Glutamatergic neuron (in vitro differentiated cells): ENCODE measurements at places on chromosomes 16 and 17.
A peak's percentile ranks its signal among the peaks of the same experiment; 100 is the strongest.

GRCh38 chr16:71552698-71553503, 24.0 kb downstream of the TAT start:
- DNase-seq, result no peak

- DNase-seq, result no peak
Measured at GRCh38 chr17:17692353-17693252, 11.3 kb downstream of the RAI1 start.

GRCh38 chr17:63490329-63490728, 13.5 kb downstream of the ACE start:
- DNase-seq, result no peak

GRCh38 chr16:22023505-22023904, 15.6 kb downstream of the MOSMO start:
- no peak for DNase-seq

- no peak for DNase-seq
Measured at GRCh38 chr16:30761427-30761927, 385 bp downstream of the CFAP119 start.

- no peak for DNase-seq
Measured at GRCh38 chr16:13630374-13630773, 289.6 kb upstream of the ERCC4 start.

DNA sequence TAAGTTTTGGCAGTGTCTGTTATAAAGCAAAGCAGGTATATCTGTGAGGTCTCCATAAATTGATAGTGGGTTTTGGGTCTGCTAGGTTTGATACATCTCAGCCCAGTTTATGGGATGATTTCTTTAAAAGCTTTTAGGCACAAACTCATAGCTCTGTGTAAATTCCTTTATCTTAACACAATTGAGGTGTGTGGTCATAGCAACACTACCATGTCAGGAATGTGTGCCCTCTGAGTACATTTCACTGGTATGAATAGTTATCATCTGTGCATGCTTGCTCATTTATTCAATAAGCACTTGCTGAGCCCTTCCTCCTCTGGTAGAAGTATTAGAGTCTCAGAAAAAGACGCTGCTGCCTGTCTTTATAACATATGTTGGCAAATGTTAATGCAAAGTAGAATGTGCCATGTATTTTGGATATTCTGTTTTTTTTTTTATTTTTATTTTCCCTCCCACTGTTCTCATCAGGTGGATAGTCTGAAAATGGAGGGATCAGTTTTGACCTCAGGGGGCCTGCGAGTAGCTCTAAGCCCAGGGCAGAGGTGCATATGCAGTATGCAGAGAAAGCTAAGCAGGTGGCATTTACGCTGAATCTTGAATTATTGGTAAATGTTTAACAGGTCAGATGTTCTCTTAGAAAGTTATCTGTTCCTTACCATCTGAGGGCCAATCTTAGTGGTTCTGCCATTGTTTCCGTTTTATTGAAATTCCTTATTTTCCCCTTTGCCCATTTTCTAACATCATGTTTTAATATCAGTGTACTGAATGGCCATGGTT, 90.7 kb downstream of the WNT3 start:
- DNase-seq, result no peak

DNA sequence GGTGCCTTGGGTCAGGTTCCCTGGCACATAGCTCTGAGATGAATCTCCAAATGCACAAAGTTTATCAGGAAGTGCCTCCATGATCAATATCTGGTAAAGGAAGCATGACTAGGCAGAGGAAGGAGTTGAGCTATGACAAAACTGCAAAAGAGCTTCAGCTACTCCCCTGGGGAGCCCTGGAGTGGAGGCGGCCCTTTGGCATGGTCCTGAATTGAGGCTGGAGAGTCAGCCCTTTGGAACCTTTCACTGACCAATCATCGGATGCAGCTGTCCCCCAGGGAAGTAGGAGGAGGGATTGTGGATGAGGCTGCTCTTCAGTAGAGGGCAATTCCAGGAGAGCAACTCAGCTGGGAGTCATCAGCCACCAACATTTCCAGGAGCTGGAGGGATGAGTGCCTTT, 46.1 kb upstream of the NLRP1 start:
- DNase-seq, result no peak

DNA sequence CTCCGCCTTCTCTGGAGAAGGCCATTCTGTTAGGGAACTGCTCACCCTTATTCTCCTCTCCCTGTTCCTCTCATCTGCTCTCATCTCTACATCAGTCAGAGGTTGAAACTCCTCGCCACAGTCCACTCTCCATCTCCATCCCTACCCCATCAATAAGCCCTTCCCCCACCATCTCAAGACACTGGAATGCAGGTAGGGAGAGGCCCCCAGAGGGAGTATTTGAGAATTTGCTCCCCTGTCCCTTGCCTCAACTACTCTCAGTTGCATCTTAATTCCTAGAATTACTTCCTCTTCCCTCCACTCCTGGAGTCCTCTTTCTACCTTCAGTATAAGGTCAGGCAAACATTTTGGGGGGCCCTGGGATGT, 2.0 kb upstream of the AATF start:
- no peak for DNase-seq

DNA sequence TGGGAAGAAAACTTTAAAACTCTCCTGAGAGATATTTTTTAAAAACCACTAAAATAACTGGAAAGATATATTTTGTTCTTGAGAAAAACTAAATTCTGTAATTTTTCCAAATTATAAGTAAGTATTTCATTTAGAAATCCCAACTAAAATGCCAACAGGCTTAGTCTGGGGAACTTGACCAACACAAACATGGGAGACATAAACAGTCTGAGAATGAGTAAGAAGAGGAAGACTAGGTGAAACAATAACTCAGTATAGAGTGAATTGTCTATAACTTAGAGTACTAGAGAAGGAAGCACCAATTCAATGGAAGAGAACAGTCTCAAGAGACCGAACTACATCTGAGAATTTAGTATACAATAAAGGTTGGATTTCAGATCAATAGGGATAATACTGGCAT, 2.9 kb downstream of the CMTM1 start:
- DNase-seq, result no peak

DNA sequence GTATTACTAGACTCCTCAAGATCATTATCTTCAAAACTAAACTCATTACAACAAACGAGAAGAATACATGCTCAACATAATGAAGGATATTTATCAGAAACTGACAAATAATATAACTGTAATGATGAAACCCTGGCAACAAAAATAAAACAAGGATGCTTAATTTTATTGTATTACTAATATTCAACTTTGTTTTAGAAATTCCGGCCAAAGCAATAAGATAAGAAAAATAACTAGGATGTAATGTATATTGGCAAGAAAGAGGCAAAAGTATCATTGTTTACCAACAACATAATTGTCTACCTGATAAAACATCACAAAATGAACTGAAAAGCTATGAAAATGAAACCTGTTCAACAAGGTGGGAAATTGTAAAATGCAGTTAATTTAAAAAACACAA, 588.3 kb upstream of the ZFHX3 start:
- no peak for DNase-seq

- DNase-seq, result no peak
Measured at GRCh38 chr17:66378296-66378695, 75.9 kb downstream of the PRKCA start.

DNA sequence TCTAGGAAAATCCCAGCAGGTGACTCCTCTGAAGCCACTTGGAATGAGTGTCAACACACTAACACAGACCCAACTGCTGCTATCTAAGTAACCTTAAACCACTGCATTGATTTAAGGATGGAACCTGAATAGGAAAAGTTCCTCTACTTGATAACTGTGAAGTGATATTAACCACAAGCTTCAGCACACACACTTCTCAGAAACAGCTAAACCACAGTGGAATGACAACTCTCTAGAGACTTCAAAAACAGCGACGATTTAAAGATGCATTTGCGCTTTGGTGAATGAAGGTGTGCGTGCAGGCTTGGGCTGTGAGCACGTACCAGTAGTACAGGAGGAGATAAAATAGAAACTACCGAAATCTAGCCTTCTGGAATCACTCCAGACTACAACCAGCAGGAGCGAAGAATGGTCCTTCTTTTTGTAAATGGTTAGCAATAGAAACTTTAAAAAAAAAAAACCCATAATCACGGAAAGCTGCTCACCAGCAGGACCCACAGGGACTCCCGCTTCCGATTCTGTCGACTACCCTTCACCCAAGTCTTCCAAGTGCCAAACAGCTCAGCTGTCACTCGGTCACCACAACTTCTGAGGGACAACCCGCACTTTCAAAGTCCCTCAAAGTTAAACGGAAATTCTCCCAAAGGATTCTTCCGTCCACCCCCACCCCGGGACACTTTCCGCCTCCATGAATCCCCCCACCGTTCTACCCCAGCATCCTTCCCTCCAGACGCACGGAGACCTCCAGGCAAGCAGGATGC, 137.7 kb upstream of the CORO6 start:
- no peak for DNase-seq

- no peak for DNase-seq
Measured at GRCh38 chr16:1972490-1972877, 631 bp downstream of the TBL3 start.

- no peak for DNase-seq
Measured at GRCh38 chr17:47792979-47793378, 28.6 kb downstream of the OSBPL7 start.

- no peak for DNase-seq
Measured at GRCh38 chr17:57370037-57370581, 113.8 kb downstream of the MSI2 start.

DNA sequence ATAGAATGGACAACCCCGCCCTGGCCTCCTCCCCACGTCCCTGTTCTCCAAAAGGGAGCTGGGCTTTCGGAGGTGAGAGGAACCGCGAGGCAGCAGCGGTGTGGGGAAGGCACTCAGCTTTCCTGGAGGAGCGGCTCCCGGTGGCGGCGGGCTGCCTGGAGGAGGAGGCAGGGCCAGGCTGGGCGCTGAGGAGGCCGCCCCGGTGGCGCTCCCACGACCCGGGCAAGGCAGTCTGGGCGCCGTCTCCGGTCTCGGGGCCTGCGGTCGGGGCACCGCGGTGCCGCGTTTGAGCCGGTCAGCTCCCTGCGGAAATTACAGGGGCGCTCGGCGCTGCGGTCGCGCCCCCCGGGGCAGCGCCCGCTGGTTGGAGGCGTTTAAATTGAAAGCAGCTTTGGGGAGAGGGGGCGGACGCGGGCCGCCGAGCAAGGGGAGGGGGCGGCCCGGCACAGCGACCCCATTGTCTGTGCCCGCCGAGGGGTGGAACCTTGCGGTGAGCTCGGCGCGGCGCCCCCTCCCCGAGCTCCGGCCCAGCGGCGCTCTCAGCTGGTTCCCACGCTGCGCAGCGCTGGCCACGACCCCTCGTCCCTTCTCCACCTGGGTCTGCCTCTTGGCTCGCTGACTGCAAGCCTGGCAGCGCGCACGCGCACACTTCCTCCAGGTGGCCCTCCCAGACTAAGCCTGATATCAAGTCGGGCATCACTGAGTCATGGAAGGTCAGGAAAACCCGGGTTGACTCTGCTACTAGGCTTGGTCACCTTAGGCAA, 58.7 kb upstream of the DLX4 start:
- DNase-seq, result peak; percentile 44

DNA sequence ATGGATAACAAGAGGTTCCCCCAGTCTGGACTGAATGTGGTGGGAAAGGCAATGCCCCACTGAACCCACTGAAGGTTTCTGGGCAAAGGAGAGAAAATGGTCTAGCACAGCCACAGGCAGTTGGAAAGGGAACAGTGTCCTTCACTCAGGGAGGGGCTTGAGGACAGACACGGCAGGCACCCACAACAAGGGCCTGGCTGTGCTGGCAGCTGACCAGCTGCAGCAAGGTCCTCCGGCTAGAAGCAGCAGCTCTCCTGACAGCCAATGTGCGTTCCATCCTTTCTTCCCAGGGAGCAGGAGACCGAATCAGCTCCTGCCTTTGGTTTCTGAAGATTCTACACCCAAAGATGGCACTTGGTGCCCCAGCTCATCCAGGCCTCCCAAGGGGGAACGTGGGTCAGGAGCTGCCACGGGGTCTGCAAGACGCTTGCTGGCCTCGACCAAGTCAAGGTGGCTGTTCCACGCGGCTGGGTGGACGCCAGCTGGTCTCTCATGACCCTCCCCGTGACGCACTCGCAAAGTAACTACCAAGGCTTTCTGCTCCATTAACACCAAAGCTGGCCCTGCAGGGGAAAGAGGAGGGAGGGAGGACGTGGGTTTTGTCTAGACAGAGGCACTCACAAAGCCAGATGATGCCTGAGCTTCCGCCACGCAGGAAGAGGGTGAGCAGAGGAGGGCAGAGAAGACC, 11.1 kb downstream of the ABR start:
- peak; percentile 42 for DNase-seq

GRCh38 chr17:49508061-49508865, 13.2 kb downstream of the NGFR start:
- no peak for DNase-seq

DNA sequence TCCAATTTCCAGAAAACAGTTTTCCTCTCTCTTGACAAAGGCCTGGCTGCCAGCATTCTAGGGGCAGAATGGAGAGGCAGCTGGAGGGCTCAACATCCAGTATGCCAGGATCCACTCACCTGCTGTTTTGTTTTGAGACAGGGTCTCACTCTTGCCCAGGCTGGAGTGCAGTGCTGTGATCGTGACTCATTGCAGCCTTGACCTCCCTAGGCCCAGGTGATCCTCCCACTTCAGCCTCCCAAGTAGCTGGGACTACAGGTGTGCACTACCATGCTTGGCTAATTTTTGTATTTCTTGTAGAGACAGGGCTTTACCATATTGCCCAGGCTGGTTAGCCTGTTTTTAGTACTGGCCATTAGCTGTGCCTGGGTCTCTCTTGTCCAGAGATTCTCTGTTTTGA, 29.1 kb upstream of the FOXJ1 start:
- DNase-seq, result no peak

DNA sequence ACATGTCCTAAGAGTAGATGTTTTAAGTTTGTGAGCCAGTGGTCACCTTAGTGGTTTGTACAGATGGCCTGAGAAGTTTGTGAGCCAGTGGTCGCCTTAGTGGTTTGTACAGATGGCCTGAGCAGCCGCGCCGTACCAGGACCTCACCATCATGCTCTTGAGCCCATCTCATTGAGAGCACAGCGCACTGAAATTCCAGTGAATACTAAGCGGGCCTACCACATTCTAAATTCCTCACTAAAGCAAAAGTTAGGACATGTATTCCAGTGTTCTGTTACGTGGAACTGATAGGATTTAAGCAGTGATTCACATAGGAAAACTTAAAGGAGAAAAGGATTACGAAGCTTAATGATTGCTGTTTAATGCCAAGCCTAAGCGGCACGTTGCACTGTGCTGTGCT, 3.9 kb downstream of the USP10 start:
- no peak for DNase-seq

- DNase-seq, result no peak
Measured at GRCh38 chr16:78957317-78958100, 643.0 kb downstream of the MAF start.

GRCh38 chr16:21244518-21245215, 11.2 kb downstream of the ANKS4B start:
- no peak for DNase-seq
